Activated gamma-delta T cell treated with Interleukin-2 at 50 U/mL for 16 hours (primary cell): ENCODE measurements at places on chromosomes 3 and 15.
A peak's percentile ranks its signal among the peaks of the same experiment; 100 is the strongest.

DNA sequence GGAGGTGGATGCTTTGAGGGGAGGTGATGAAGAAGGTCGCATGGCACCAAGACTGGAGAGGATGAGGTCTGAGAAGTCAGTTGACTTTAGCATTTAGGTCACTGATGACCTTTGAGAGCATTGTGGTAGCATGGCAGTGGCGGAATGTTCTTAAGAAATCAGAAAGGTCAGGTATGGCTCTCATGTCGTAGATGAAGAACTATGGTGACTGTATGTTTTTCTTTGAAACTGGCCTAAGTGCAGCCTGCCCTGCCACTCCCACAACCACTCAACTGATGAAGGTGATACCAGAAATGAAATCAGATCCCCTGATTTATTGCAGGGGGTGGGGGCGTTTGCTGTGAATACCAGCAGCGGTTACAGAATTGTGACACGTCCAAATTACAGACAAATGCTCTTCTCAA is 102.6 kb downstream of the ITPR1 start:
- DNase-seq: no peak

- DNase-seq: no peak
Measured at GRCh38 chr3:196275126-196275525, 12.4 kb downstream of the PCYT1A start.

DNA sequence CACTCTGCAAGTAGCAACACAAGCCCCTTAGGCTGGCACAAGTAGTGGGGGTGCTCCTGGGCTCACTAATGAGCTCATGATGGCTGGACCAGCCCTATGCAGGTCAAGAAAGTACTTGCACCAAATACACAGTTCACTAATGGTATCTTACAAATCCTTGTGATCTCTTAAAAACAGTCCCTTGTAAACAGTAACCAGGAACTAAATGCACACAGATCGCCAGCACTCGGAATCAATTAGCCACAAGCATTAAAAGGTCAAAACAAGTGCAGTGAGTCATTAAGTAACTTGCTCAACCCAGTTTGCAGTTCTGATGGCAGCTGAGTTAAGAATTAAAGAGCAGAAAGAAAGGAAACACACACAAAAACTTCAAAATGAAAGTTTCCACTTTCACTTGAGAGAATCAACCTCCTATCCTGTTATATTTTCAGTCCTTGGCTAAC is 43.2 kb downstream of the ARHGEF3 start:
- DNase-seq: no peak

- peak; percentile 61 for DNase-seq
Measured at GRCh38 chr15:74399511-74400312, 32.3 kb upstream of the CYP11A1 start.

- DNase-seq: no peak
Measured at GRCh38 chr15:70788114-70789049, 25.0 kb upstream of the UACA start.

DNA sequence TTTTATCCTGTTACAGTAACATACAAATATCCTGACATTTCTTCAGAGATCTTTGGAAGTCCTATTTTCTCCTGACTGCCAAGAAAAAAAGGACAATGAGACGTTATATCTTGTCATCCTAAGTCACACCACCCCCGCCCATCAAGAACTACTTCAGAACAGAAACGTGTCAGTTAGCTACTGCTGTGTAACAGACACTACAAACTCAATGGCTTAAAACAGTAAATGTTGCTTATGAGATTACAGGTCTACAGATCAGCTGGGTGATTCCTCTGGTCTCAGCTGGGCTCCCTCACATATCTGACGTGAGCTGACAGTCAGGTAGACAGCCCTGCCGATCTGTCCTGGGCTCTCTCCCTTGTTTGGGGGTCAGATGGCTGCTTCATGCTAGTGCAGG is 20.5 kb upstream of the CCDC174 start:
- DNase-seq: no peak

GRCh38 chr3:191499307-191500080 is 38.5 kb downstream of the PYDC2 start:
- no peak for DNase-seq

GRCh38 chr15:33131552-33132232 is 62.8 kb downstream of the FMN1 start:
- no peak for DNase-seq

DNA sequence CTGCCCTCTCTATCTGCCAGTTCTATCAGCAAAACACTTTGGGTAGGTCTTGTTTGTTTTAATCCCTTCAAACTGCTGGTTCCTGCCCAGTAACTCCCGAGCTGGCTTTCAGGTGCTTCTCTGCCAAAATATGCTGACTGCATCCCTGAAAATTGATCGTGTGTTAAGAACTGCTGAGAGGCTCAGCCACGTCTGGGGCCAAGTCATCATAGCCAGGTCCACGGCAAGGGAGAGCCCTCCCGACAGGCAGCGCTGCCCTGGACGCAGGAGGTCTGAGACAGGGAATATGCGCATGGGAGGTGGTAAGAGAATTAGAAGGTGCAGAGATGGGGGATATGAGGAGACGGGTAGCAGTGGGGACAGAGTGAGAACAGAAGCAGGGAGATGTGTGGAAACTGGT is 179.7 kb upstream of the TOPAZ1 start:
- DNase-seq: no peak

GRCh38 chr3:32934150-32934742 is 17.2 kb upstream of the CCR4 start:
- DNase-seq: no peak

- no peak for DNase-seq
Measured at GRCh38 chr15:66789029-66790025, 87.3 kb downstream of the SMAD6 start.

DNA sequence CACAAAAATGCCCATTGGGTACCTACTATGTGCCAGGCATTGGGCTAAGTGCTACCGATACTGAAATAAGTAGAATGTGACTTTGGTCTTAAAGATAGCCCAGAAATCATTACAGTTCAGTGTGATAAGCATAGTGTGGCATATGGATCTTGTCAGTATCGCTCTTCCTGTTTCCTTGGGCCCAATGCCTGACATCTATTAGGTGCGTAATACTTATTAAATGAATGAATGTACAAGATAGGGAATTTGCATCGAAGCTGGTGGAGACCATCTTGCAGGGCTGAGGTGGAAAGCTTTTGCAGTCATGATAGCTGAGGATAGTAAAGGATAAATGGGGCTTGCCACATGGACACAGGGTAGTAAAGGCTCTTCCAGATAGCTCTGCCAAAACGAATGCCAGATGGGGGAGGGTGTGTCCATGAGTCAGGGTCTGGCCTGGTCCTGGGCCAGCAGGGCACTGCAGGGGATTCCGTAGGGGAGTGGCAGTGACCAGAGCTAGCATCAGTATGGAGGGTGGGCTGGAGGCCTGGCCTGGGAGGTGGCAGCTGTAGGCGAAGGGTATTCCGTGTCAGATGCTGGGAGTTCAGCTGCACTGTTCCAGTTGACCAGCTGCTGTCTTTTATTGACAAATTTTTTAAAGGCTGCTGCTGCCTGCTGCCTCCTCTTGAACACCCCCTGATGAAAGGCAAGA is 23.5 kb downstream of the TSEN2 start:
- no peak for DNase-seq

DNA sequence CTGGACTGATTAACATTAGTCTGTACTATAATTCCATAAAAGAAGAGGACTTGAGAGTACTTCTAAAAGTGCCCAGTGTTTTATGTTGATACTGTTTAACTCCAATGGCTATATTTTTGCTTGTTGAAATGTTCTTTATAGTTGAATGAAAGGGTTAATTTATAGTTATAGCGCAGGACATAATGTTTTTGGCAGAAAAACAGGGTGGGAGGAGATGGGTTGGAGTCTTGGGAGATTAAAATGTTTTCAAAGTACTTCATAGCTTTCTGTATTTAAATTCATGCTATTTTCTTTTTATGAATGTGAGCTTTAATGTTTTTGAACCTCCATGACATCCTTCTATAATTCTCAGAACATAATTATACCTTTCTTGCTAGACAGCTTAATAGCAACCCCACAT is 108.2 kb downstream of the CNTN3 start:
- no peak for DNase-seq

DNA sequence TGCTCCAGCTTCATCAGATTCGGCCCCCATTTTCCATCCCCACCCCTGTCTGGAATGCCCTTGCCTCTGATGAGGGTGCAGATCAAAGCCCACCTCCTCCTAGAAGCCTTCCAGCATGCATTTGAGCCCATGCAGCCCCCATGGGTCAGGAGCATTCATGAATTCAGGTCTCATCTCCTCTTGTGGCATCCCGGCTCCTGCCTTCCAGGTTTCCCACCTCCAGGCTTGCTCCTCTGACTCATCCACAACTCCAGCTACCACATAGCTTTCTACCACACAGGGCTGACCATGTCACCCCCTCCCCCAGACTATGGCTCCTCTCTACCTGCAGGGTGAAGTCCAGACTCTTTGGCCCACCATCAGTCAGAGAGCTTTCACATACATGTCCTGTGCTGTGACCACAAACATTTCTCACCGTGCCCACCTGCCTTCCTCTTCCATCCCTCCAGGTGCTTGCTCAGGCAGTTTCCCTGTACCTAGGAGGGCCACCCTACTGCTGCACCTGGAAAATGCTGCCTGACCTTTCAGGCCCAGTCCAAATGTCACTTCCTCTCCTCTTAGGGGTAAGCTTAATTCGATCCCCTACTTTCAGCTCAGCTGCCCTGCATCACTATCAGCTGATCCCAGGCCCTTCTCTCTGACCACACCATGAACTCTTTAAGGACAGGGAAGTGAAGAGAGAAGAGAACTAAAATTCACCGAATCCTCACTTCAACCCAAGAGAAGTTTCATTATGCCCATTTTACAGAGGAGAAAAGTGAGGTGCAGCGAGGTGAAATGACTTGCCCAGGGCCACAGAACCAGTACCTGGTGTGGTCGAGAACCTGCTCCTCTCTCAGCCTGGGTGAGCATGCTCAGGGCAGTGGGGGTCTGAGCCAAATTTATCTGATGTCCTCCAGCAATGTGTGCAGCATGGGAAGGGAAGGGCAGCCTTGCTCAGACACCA is 13.7 kb upstream of the FGD5 start:
- DNase-seq: no peak

DNA sequence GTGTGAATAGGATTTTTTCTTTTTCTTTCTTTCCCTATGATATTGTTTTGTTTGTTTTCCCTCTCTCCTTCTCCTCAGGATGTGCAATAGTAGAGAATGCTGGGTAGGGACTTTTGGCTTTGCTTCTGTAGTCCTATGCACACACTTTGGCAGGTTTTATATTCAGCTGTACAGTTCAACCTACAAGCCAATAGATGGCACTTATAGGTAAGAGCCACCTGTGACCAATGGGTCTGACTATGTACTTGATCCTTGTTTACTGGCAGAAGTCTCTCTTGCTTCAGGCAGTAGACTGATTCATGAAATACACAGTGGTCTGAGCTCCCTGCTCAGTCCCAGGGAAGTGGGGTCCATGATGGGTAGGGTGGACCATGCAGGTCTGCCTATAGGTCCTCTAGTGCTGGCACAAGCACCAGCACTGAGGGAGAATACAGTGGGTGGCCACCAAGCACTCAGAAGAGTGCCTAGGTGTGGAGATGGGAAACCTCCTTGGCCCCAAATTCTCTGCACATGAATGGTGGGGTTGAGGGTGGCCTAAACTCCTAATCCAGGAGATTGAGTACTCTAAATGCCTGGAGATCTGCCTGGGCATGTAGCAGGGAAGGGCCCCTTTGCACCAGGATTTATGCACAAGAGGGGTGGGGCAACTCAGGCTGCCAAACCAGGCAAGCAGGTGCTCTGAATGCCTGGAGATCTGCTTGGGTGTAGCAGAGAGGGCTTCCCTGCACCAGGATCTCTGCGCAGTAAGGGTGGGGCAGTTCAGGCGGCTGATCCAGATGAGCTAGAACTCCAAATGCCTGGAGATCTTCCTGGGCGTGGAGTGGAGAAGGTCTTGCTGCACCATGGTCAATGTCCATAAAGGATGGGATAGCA is 176.1 kb downstream of the DOCK3 start:
- no peak for DNase-seq

DNA sequence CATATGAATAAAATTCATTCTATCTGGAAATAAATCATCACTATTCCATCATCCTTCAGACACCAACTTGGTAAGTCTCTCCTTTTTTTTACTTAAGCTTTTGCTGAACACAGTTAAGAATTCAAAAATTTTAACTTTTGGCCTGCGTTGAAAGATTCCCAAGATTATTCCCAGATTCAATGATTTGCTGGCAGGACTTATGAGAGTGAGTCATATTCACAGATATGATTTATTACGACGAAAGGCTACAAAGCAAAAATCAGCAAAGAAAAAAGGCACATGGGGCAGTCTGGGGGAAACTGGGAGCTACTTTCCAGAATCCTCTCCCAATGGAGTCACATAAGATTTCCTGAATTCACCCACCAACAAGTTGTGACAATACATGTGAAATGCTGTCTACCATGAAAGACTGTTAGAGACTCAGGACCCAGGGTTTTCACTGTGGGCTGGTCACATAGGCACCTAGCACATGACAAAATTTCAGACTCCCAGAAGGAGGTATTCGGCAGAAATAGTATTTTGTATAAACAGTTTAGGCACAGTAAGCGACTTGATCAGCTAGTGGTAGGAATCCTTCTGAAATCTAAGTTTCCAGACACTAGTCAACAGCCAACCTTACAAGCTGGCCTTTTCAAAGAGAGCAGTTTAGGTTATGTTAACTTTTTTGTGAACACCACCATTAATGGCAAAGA is 82.1 kb downstream of the DLG1 start:
- no peak for DNase-seq

DNA sequence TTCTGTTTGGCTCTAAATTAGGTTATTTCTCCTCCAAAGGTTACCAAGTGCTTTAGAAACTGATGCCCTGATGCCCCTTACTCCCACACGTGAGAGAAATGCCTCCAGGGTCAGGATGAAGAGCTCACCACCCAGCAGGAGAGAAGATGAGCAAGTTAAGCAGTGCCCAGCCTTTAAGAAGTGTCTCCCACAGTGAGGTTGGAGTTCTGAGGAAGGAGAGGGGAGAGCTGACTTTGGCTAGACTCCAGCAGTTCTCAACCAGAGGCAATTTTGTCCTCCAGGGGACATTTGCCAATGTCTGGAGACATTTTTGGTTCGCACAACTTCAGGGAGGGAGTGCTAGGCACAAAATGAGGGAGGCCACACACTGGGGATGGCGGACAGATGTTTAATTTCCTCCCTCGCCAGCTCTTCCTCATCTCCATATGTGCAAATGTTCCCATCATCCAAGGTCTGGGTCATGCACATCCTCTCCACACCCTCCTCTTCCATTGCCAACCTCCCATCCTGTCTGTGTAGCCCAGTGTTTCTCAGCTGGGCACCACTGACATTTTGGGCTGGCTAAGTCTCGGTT is 50.6 kb upstream of the SLC7A14 start:
- DNase-seq: no peak

DNA sequence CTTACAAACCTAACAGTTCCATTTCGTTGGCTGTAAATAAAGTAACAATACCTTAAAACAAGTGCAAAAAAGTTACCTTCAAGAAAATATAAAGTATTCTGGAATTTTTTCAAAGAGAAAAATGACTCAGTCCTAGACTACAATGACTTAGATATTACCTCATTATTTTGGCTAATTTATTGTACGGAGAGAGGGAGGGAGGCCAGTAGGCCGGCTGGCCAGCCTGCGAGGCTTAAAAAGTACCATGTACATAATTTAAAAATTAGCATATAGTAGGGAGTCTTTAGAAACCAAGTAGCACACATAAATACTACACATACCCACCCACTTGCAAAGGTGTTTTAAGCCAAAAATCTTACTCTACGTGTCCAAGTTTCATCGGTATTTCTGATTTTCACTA is 41.9 kb upstream of the MAP4 start:
- no peak for DNase-seq

GRCh38 chr15:90004671-90005070 is 3.5 kb downstream of the ZNF710 start:
- DNase-seq: no peak
